ENCODE measurements at places on chromosomes 7 and 10.
A peak's percentile ranks its signal among the peaks of the same experiment; 100 is the strongest.

DNA sequence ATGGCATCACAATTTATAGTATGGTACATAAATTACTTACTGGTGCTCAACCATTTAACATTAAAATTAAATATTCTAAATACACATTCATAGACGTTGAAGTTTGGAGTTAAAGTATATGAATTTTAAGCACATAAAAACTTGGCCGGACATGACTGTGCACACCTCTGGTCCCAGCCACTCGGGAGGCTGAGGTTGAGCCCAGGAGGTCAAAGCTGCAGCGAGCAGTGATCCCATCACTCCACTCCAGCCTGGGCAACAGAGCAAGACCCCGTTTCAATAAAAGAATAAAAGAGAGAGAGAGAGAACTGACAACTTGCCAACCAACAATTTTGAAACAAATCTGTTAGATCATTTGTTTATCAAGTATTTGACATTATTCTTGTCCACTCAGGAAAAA is 943.3 kb upstream of the KCND2 start:
- DNase-seq: no peak

- DNase-seq: no peak
Measured at GRCh38 chr7:1058821-1059199, 14.5 kb downstream of the GPR146 start.

- DNase-seq: no peak
Measured at GRCh38 chr7:112049555-112050249, 156.5 kb downstream of the DOCK4 start.

DNA sequence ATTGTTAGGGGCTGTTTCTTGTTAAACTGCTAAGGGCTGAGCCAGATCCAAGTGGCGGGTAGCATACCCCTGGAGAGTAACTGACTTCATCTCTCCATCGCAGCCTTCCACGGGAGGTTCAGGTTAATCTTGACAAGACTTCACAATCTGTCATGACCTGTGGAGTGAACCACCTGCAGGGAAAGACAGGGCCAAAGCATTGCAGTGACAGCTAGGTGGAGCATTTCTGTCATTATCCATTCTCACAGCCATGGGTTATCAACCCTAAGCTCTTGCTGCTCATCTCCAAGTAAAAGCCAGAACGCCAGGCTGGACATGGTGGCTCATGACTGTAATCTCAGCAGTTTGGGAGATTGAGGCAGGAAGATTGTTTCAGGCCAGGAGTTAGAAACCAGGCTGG is 17.2 kb downstream of the ABCC2 start:
- no peak for DNase-seq

DNA sequence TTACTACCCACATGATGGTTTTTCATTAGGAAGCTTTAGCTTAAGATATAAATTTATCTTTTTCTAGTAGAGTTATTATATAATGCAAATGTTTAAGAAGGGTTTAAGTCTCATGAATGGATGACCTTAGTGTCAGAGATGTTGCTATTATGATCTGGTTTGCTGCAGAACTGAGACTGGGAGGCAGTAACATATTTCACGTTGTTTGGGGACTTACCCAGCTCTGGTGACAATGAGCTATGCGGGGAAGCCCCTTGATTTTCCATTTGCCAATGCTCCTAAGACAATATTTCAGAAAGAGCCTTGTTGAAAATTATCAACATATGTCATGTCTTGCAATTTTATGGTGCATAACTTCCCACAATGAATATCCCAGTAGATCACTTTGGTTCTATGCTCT is 754.6 kb downstream of the REEP3 start:
- no peak for DNase-seq

DNA sequence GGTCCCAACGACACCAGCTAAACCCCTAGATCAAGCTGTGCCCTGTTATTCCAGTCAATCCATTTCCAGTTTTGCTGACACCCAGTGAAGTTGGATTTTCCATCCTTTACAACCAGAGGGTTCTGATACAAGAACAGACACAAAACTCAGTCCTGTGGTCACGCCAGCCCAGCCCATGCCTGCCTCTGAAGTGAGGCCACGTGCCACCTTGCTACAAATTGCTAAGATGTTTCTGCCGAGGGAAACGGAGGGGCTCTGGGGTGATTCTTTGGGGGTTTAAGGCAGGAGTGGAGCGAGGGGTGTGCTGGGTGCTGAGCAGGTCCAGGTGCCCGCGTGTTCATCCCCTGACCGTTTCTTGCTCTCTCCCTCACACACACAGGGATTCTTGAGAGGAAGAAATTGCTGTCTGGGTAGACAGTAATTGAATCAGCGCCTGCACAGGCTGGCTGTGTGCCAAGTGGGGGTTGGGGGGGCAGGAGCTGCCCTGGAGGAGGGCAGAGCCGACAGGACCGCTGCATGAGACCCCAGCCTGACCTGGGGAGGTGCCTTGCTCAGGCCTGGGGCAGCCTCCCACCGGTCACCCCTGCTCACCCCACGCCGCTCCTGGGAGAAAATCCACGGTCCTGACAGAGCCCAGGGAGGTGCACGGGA is 38.1 kb downstream of the ADAP1 start:
- no peak for DNase-seq

DNA sequence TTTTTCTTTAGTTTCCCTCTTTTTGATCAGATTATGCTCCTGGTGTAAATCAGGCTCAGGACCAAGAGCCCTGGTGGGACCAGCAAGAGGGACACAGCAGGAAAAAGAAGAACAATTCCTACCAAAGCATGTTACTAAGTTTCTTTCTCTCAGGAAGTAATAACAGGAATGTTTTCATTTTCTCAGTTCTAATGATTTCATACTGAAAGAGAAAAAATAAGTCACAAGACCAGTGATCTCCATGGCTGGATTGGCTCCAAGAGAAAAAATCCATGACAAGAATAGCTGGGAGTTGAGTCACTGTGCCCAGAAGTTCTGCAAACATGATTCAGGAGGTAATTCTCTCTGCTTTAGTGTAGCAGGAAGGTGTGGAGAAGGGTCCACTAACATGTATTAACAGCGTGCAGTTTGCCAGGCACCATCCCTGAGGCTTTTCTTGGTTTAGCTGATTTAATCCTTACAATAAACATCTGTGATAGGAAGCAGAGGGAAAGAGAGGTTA is 23.8 kb upstream of the IFIT2 start:
- DNase-seq: peak; percentile 96

- DNase-seq: no peak
Measured at GRCh38 chr7:11120675-11121220, 147.1 kb downstream of the PHF14 start.

DNA sequence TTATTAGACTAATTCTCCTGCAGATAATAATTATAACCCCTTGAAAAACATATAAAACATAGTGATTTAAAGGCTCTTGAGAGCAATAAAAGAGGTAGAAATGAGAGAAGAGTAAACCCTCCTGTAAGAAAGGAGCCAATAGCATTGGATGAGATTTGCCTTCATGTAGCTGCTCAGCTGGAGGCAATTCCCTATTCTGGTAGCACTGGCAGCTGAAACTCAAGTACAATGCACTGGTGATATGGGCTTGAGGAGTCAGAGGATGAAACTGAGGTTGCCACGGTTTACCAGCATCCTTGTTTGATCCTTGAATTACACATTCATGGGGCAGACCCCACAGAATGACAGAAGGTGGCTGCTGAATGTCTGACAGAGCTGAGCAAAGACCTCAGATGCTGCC is 76.4 kb downstream of the CTTNBP2 start:
- DNase-seq: no peak

DNA sequence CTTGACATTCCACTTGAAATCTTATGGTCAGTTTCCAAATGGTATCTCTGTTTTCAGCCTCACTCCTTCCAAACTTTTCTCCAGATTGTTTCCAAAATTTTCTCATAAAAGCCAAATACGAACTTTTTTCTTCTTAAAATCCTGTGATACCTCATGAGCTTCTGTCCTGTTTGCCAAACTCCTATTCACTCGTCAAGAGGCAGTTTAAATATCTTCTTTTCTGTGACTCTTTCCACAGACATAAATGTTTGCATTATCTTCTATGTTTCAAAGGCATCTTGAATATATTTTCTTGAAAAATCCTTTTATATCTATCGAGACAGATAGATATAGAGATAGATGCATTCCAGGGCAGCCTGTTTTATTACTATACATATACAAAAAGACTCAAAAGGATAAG is 109.4 kb downstream of the NRG3 start:
- no peak for DNase-seq

- no peak for DNase-seq
Measured at GRCh38 chr7:23247603-23248335, 1.2 kb downstream of the GPNMB start.

DNA sequence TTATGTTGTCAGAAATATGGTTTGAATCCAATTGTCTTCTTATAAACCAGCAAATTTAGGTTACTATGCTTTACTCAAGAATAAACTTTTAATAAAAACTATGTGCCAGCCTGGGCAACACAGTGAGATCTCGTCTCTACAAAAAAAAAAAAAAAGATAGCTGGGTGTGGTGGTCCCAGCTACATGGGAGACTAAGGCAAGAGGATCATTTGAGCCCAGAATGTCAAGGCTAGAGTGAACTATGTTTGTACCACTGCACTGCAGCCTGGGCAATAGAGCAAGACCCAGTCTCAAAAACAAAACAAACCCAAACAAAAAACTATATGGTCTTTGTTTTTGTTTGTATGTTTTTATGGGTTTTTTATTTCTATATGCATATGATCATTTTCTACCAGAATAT is 7.5 kb upstream of the ARHGAP12 start:
- DNase-seq: no peak

- no peak for DNase-seq
Measured at GRCh38 chr7:139131-139530, 53.2 kb upstream of the FAM20C start.

- DNase-seq: no peak
Measured at GRCh38 chr7:81248420-81248819, 329.6 kb upstream of the SEMA3C start.

- DNase-seq: peak; percentile 52
Measured at GRCh38 chr10:54284526-54285193, 516.4 kb downstream of the PCDH15 start.

DNA sequence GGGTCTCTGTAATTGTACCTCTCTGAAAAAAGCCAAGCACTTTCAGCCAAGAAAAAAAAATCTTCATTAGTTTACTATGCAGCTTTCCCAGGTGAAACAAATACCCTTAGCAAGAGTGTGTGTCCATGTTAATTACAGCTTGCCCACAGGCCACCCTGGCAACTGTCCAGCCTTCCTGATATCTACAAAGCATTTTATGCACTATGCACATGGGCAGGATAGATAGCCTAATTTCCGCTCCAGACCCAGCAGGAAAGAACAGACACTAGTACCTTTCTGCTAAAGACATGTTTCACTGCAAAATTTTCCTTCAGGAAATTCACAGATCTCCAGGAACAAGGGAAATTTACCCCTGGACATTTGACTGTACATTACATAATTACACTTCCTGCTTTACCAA is 24.4 kb downstream of the CACNA2D1 start:
- DNase-seq: no peak

DNA sequence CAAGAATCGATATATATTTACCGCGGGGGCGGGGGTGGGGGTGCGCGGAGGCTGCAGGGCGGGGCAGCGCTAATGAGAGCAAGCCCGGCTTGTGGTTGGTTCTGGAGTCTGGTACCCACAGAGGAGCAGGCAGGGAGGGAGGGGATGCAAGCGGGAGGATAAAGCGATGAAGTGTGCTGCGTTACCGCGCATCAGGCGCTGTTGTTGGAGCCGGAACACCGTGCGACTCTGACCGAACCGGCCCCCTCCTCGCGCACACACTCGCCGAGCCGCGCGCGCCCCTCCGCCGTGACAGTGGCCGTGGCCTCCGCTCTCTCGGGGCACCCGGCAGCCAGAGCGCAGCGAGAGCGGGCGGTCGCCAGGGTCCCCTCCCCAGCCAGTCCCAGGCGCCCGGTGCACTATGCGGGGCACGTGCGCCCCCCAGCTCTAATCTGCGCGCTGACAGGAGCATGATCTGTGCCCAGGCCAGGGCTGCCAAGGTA is at the start of gene HECW1:
TSS of gene HECW1 (plus strand) at position 189 of the 482 bp plus-strand sequence. CDS start 131,259 bp downstream, outside the sequence.
- no peak for DNase-seq

GRCh38 chr10:76937181-76937600 is 700.4 kb downstream of the KCNMA1 start:
- no peak for DNase-seq

GRCh38 chr10:114294549-114294948 is 55.5 kb downstream of the VWA2 start:
- DNase-seq: no peak

GRCh38 chr10:123995461-123996131 is 97.8 kb downstream of the CHST15 start:
- DNase-seq: peak; percentile 79

DNA sequence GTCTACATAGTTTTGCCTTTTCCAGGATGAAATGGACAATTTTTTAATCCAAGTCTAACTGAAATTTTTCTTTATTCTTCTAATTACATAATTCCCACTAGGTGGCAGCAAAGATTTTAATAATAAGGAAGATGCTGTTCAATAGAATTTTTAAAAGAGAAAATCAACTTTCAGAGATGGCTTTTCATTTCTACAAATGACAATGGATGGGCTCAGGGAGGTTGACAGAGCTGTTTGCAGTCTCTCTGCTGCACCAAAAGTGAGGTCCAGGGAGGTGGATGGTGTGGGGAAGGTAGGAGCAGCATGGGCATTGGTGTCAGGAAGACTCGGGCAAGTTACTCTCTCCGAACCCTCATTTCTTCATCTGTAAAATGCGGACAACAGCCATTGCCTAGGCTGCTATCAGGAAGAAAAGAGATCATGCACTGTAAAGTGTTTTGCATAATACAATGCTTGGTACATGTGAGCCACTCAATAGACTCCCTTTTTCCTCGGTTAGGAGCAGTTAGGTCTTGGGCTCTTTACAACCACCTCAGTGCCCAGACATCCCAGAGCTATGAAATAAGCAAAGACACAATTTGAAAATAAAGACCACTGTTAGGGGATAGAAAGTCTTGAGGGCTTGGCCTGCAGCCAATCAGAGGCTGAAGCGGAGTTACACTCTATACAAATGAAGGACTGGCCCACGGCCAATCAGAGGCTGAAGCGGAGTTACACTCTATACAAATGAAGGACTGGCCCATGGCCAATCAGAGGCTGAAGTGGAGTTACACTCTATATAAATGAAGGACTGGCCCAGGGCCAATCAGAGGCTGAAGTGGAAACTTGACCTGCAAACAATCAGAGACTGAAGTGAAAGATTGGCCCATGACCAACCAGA is 107.1 kb downstream of the ABLIM1 start:
- peak; percentile 19 for DNase-seq

- DNase-seq: peak; percentile 92
Measured at GRCh38 chr10:47406870-47407691, 23.0 kb upstream of the ZNF488 start.

DNA sequence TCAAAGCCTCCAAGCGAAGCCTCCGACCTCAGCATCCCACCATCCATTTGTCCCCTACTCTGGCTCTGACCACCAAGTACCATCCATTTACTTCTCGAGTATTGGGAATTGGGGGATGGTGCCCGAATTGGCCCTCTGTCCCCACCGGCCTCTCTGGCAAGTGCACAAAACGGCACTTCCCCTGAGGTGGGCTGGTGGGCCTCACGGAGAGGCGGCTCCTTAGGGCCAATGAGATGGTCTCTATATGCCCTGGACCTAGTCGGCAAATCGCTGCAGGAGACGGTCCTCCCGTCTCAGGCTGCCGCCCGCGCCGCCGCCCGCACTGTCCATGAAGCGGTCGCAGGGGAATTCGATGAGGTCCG is 2.8 kb downstream of the TRIL start:
- no peak for DNase-seq

Measured in H4 (cell line).